Epithelial cell of esophagus (primary cell): ENCODE measurements at places on chromosomes 12 and 14.
A peak's percentile ranks its signal among the peaks of the same experiment; 100 is the strongest.

- DNase-seq: no peak
These were observed 180.7 kb upstream of the NRXN3 start for GRCh38 chr14:77989441-77989991.

GRCh38 chr14:68216957-68217356, 397.4 kb downstream of the RAD51B start:
- no peak for DNase-seq

DNA sequence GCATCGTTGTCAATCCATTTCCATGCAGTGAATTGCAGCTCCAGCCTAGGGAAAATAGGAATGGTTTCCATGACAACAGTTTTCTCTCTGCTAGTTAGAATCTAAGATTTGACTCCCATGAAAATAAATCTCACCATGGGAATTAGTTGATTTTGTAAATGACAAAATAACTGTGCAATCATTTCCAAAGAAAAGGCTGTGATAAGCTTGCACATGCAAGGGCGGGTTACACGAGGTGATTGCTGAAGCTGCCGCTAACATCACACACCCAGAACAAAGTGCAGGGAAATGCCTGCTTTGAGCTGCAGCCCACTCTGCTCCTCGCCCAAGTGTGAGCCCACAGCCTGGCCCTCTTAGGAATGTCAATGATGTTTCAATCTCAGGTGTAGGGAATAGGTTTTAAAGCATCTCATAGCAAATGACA, 53.8 kb downstream of the TRIM9 start:
- DNase-seq: no peak

- DNase-seq: peak; percentile 39
These were observed 70.1 kb upstream of the HIF1A start for GRCh38 chr14:61625165-61625564.

- no peak for DNase-seq
These were observed 10.8 kb downstream of the KCNK10 start for GRCh38 chr14:88312257-88312656.

GRCh38 chr14:22977684-22978486, 4.5 kb downstream of the AJUBA start:
- peak; percentile 67 for DNase-seq

- DNase-seq: no peak
These were observed 217.3 kb upstream of the NAV3 start for GRCh38 chr12:77613411-77613810.

DNA sequence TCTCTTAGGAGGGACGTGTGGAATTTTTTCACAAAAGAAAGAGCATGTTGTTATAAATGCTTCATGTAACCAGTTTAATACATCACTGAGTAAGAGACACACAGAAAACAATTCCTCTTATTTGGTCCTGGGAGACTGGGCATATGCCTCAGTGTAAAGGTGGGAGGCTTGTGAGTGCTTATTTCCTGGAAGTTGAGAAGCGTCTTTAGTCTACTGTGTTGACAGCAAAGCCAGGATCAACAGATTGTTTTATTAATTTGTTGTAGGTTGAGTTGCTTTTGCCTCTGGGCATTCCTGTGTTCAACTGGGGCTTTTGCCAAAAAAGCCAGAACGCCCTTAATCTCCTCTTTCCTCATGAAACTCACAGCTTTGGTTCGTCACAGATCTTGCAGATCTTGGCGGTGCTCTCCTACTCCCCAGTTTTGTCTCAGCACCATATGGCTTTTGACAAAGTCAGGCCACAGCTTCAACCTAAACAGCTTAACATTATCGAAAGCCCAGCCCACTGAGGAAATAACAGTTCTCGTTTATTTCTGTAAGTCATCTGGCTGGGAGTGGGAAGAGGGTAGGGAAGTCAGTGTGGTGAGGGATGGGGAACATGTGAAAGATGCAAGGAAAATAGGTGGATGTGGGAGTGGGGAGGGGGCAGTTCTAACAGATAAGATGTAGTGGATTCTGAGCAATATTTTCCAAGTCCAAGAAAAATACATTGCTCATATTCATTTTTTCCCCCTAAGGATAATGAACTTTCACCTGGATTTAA, 227.2 kb downstream of the DACT1 start:
- DNase-seq: peak; percentile 41

DNA sequence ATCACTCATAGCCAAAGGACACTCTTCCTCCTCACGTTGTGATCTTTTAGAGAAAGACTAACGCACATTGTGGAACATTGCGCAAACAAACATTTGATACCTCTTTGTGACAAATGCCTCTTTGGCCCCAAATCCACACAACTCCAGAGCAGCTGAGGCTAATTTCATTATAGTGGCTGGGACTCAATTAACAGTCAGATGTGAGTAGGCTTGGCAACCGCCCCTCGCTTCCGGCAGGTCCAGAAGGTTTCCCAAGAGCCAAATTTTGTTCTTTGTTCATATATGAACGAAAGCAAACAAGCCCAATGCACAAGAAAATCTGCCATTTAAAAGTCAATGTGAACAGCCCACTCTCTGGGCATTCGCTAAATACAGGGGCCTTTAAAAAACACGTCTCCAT, 273.9 kb downstream of the GLT1D1 start:
- no peak for DNase-seq

- no peak for DNase-seq
These were observed 21.1 kb downstream of the TMBIM6 start for GRCh38 chr12:49762468-49762847.

DNA sequence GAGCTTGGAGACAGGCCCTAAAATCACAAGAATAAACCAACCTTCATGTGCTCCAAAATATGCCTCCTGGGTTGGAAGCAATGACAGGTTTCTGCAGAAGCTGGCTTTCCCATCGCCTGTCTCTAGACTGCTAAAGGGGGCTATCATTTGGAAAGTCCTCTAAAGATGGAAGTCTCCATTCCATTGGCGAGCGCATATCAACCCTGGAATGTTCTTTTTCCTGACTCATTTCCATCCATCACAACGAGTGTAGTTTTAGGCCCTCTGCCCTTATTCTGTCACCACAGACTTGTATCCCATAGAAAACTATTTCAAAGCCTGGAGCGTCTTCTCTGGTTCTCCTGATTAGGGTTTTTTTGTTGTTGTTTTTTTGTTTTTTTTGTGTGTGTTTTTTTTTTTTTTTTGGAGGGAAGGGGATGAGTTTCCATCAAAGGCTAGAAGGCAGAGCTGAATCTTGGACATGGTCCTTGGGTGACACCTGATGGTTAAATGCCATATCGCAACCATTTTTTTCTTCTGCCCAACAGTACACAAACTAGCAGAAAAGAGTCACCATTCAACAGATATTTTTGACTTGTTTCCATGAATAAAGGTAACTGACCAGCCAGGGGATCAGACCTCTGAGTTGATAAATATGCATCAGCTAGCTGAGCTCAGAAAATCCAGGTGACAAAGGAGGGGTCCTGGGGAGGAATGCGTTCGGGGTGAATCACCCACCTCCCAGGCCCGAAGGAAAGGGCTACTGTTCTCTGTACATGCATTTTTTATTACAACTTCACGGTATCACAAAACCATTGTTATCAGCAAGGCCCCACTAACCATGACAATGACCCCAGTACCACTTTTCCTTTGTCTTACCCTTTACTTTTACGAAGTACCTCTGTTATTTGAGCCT, 40.5 kb downstream of the KCNA5 start:
- DNase-seq: peak; percentile 48

- DNase-seq: no peak
These were observed 18.9 kb downstream of the SYNE3 start for GRCh38 chr14:95497561-95498011.

GRCh38 chr14:22122227-22122818, 448.7 kb upstream of the OR4E1 start:
- peak; percentile 63 for DNase-seq

DNA sequence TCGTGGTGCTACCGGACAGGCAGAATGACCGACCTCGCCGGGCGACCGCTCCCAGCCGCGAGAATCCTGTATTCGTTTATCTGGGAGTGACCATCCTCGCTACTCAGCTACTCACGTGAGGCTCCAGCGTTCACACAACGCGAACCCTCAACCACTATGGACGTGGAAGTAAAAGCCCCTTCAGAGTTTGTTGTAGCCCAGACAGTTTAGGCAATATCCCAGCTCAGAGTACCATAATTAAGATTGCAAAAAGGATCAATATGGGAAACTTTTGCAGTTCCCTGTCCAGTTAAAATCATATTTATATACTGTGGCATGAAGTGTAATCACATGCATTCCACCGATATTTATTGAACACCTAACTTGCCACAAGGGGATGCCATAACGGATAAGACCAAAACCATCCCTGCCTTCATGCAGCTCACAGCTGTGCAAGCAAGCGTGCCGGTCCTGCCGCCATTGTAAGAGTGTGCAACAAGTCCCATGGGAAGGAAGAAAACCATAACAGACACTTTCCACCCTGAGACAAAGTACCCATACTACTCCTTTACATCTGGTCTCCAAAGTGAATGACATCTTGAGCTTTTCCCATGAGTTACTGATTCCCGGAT, 938 bp upstream of the MAX start:
- no peak for DNase-seq

DNA sequence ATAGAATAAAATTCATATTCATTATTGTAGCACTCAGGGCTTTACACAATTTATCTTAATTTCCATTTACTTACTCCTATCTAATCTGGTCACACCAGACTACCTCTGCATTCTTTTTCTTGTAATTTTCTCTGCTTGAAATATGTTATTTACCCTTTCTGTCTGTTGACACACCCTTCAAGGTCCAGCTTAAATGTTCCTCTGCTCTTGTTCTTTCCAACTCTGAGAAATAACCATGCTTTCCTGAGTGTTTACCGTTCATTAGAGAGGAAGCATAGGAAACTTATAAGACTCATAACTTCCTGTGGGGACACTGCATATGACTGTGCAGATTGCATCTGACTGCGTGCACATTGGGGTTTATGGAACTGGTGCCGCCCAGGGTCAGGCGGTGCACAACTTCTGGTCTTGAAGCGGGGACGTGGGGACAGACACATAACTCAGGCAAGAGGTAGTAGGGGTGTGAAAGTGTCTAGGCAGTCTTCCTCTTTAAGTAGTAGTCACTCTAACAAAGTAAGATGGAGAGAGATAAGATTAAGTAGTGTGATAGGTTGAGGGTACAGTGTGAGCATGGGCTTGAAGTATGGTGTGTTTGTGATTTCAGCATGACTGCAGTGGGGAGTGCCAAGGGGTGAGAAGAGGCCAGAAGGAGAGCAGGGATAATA, 42.6 kb upstream of the FOXJ2 start:
- DNase-seq: no peak

DNA sequence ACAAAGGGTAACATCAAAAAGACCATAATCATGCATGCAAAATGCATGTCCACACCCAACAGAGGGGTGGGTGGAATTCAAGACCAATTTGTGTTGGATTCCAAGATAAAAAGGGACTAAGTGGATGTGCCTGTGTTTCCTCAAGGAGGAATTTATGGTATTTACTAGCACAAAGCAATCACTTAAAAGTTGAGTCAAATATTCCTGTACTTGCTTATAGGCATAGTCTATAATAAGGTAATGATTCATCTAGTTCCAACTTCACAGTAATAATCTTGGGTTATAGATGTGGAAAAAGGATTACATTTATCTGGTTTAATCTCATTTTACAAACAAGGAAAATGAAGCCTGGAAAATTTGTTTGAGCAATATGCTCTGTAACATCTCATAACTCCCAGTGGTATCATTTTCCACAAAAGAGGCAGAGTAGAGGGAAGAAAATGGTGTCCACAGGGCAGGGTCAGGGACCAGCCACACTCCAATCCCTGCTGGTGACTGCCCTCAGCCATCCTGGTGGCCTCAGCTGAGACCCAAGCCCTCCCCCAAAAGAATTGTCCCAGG, 80.8 kb upstream of the REP15 start:
- DNase-seq: no peak

DNA sequence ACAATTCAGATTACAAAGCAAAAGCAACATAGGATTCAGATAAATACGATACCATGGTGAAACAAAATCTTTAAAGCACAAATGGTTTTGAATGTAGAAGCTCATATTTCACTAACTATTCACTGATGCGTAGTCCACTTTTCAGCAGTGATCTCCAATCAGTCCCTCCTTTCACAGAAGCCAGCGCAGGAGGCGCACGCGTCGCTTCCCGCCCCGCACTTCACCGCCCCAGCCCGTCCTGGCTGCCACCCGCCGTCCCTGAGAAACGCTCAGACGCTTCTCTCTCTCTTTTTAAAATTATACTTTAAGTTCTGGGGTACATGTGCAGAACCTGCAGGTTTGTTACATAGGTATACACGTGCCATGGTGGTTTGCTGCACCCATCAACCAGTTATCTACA, 19.8 kb upstream of the CHFR start:
- no peak for DNase-seq

- no peak for DNase-seq
These were observed 22.8 kb downstream of the DDX51 start for GRCh38 chr12:132121283-132121682.

- no peak for DNase-seq
These were observed 215.0 kb downstream of the PRKD1 start for GRCh38 chr14:29712601-29713000.

GRCh38 chr12:68876461-68876860, 56.5 kb downstream of the CPM start:
- no peak for DNase-seq
